Central memory CD8-positive, alpha-beta T cell (primary cell): ENCODE measurements at places on chromosomes 6 and 20.

DNA sequence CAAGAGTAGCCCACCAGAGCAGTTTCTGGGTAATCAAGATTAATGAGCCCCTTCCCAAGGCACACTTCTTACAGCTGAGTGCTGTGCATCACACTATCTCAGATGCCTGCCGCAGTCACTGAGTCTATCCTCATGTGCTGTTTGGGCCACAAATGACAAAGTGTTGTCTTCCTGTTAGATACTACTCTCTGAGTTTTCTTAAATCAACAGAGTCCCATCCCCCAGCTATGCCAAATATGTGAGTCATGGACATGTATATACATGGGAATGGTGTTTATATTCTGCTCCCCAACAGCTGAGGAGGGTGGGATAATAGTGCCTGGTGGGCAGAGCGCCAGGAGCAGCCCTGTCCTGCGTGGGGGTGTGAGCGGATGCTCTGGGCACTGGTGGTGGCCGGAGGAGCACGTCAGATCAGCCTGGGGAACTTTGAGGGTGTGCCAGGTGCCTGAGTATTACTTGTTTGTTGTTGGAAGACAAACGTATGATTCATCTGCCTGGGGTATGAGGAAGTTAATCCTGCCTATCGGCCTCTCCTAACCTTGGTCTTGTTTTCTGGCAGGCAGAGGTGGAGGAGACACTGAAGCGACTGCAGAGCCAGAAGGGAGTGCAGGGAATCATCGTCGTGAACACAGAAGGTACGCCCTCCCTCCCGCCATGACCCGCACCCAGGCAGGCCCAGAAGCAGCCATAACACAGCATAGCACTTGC lies 9.6 kb downstream of the DYNLRB1 start:
- no peak for DNase-seq

- no peak for DNase-seq
Measured at GRCh38 chr20:45100563-45101245, at the start of gene KCNS1. Gene KCNS1 (minus strand): TSS chr20:45101127. CDS start chr20:45099236, 1,891 bp downstream.

- DNase-seq: no peak
Measured at GRCh38 chr20:32523613-32524213, 61.4 kb downstream of the NOL4L start.

DNA sequence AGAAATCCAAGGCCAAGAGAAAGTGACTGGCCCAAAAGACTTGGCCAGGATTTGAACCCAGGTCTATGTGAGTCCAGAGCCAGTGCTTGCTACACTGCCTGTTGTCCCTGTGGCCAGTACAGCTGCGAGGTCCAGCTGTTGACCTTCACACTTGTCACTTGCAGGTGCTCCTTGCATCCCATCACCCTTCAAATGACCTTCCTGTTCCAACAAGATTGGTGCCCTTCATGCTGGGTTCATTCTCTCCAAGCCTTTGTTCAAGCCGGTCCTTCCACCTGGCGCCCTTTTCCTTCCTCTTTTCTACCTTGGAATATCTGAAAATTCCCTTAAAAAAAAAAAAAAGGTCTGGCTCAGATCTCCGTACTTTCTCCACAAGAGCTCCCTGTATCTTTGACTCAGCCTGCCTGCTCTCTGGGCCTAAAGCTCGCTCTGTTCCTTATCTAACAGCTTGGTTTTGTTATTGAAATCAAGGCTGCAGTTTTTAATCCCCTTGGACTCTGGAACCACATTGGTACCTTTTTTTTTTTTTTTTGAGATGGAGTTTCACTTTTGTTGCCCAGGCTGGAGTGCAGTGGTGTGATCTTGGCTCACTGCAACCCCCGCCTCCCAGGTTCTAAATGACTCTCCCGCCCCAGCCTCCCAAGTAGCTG lies 22.2 kb upstream of the MRPS18A start:
- DNase-seq: no peak

- DNase-seq: no peak
Measured at GRCh38 chr20:1856424-1856823, 38.8 kb upstream of the SIRPA start.
